ENCODE measurements at places on chromosomes 7 and 10. TPM values are rescaled to one million over a fixed set of nuclear protein-coding genes. Genes with fewer than 3 reads are reported as not detected.

The GIMAP5 gene
- 0.24 TPM for total RNA-seq

The GCC1 gene
- 26.6 TPM for total RNA-seq

The CALD1 gene
- 285 TPM for total RNA-seq

The PSD gene
- total RNA-seq, result not detected

The CREB5 gene
- total RNA-seq, result 12.1 TPM

The MSS51 gene
- 0.57 TPM for total RNA-seq

The HOXA2 gene
- total RNA-seq, result 11.4 TPM

The NANOS1 gene
- 4.7 TPM for total RNA-seq

The FXYD4 gene
- not detected for total RNA-seq

The PTN gene
- total RNA-seq, result 19.5 TPM

All from Daoy (cell line).